ENCODE measurements at places on chromosomes 1 and 21.
A peak's percentile ranks its signal among the peaks of the same experiment; 100 is the strongest.

- DNase-seq = no peak
Observed at GRCh38 chr1:88877382-88877825, 14.0 kb downstream of the GTF2B start.

DNA sequence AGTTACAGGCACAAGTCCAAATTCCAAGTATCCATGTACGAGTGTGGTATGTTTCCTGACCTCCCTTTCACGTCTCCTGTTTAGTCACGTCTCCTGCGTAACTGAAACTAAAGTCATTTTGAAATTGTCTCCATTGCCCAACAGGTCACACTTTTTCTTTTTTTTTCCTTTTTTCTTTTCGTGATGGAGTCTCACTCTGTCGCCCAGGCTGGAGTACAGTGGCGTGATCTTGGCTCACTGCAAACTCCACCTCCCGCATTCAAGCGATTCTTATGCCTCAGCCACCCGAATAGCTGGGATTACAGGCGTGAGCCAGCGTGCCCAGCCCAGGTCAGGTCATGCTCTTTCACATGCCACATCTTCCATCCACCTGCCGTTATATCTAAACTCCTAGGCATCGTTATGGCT lies 38.2 kb downstream of the L1TD1 start:
- DNase-seq = no peak

DNA sequence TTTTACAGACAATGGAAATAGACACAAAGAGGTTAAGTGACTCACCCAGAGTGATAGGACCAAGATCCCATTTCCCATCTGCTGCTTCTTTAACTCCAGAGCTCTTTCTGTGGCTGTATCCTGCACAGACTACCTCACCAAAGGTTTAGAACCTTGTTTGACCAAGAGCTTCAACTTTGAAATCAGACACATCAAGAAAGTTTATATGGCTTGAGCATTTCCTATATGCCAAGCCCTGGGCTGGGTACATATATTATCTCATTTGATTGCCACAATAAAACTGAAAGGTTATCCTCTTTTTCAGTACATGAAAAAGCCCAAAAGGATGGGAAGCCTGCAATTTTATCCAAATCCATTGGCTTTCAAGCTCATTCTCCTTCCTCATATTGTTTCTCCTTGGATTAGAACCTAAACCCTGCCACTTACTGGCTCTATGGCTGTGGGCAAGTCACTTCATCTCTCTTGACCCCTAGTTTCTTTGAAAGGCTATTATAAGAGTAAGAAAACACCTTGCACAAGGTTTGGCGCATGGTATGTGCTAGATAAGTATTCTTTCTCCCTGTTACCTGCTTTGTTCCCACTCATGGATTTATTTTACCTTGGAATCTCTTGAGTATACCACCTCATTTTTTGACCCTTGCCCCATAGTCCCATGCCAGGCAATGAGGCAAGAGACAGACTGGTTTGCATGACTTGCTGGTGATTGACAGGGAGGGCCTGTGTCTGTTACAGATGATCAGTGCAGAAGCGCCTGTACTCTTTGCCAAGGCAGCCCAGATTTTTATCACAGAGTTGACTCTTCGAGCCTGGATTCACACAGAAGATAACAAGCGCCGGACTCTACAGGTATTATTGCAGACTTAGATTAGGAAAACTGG lies 34.5 kb upstream of the KCNQ4 start:
- DNase-seq = no peak

GRCh38 chr1:19443326-19443725 lies 42.0 kb downstream of the CAPZB start:
- DNase-seq = no peak

GRCh38 chr1:88111816-88112215 lies 572.3 kb upstream of the PKN2 start:
- DNase-seq = no peak

- DNase-seq = no peak
Observed at GRCh38 chr1:247352175-247352574, 20.5 kb upstream of the ZNF496 start.

DNA sequence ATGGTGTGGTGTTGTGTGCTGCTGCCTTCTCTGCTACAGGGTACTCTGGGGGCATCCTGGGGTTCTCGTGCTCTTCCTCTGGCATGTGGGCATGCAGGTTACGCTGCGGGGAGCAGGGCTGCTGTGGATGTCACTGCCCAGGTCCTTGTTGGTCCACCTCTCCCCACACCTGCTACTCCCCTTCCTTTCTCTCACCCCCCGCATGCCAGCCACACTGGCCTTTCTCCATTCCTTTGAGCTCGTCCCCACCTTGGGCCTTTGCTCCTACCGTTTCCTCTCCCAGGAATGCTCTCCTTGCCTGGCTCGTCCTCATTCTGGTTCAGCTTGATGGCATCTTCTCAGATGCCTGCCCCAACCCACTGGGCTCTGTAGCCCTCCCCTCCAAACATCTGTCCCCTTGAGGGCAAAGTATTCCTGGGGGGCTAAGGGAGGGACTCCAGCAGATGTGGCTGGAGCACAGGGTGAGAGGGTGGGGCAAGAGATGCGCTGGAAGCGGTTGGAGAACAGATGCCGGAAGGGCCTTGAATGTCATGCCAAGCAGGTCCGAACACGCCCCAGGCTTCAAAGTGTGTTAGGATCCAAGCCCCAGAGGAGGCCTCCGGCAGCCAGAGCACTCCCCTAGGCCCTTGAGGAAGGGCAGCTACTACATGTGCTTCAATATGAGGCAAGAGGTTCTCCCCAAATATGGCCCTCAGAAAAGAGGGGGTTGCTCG lies 23.4 kb downstream of the DMRTB1 start:
- DNase-seq = no peak

GRCh38 chr1:114902343-114902742 lies 47.7 kb downstream of the SYCP1 start:
- DNase-seq = no peak

GRCh38 chr1:59199719-59200376 lies 97.0 kb upstream of the FGGY start:
- DNase-seq = no peak

- DNase-seq = no peak
Observed at GRCh38 chr1:48715921-48716320, 60.8 kb downstream of the BEND5 start.

GRCh38 chr1:8371372-8371991 lies 53.6 kb downstream of the SLC45A1 start:
- no peak for DNase-seq

GRCh38 chr1:117836069-117836468 lies 93.4 kb downstream of the GDAP2 start:
- no peak for DNase-seq

DNA sequence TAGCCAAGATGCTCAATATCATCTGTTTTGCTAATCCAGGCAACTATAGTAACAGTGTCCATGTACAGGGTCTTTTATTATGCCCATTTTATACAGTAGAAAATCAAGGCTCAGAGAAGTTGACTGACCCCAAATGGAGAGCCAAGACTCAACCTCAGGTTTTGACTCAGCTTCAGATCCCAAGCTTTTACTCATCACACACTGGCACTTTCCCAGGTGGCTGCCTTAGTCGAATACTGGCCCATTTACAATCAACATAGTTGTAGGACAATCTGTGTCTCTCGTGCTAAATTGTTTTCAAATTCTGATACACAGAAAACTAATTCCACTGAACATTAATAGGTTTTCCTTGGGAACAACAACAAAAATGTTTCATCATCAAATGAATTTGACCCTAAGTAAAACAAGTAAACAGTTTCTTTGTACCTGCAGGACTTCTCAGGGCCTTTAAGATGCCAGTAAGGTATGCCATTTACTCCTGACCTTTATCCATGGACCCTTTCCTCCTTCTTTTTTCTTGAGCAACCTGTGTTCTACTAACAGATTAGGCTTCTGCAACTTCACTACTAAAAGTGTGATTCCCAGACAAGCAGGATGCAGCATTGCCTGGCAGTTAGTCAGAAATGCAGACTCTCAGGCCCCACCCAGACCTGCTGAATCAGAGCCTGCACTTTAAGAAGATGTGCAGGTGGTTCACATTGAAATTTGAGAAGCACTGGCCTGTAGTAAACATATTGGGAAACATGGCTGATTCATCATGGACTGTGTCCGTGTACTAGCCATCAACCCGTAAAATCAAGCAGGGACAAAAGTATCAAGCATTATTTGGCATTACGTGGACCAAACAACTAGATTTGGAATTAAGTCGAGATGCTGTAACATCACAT lies 128.8 kb downstream of the RRAGC start:
- no peak for DNase-seq

GRCh38 chr1:12402159-12402673 lies 172.4 kb downstream of the VPS13D start:
- no peak for DNase-seq

DNA sequence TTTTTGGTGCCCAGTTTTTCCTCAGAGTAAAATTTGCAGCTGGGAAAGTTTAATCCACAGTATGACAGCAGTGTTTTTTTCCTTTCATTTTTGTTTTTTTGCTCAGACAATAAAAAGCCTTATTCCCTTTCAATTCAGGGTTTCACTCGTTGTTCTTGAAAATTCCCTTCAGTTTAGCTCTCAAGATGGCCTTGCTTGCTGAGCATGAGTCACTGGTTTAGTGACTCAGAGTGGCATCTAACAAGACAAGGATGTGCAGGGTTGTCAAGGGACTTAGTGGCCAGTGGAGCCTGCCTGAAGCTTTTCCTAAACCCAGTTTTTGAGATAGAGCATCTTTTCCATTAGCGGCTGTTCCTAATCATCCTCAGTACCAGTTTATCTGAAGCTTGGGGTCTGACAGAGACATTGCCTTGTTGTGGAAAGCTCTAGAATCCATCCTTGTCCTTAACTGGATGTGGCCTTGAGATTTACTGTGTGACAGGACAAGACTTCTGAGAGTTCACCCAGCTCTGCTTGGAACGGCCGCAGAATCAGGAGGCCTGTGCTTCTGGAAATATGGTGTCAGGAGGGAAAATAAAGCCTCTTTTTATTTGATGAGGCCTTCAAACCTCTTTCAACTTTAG lies 48.4 kb upstream of the DNAJC6 start:
- peak; percentile 75 for DNase-seq

DNA sequence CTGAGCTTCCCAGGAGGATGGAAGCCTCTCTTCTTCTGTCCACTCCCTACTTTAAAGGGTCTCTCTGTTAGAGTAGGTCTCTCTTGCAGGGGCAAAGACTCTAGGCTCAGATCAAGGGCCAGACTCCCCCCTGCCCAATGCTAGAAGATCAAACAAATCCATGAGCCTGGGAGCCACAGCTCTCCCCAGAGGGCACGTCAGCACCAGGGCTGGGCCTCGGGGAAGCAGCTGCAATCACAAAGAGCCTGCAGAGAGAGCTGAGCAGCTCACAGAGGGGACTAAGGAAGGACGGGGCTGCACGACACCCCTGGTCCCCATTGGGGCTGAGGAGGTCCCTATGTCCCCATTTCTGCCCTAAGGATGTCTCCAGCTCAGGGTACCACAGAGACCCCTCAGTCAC lies 3.9 kb downstream of the CNTN2 start:
- DNase-seq = no peak

- no peak for DNase-seq
Observed at GRCh38 chr1:202010180-202011015, at the start of gene ELF3. Gene ELF3 (plus strand): TSS chr1:202010587. CDS start chr1:202011137, 550 bp downstream.

- no peak for DNase-seq
Observed at GRCh38 chr1:216640100-216640499, 83.1 kb downstream of the ESRRG start.
